ENCODE measurements at places on chromosomes 1 and 21.
A peak's percentile ranks its signal among the peaks of the same experiment; 100 is the strongest.

DNA sequence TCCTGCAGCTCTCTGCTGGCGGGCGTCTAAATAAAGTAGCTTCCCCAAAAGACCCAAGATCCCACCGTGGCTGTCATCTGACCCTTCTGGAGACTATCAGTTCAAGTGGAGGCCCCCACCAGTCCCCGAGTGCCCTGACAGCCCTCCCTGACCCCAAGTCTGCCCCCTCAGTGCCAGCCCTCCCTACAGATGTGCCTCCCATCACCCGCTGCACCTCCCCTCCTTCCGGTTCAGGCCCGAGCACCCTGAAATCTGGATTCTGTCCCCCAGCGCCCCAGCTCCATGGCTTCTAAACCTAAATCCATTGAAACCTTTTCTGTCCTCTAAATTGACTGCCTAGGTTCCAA lies 595 bp downstream of the IL10RB start:
- no peak for DNase-seq

GRCh38 chr1:147586414-147586813 lies 45.1 kb downstream of the BCL9 start:
- no peak for DNase-seq

GRCh38 chr1:230682274-230682673 lies 31.6 kb downstream of the AGT start:
- no peak for DNase-seq

DNA sequence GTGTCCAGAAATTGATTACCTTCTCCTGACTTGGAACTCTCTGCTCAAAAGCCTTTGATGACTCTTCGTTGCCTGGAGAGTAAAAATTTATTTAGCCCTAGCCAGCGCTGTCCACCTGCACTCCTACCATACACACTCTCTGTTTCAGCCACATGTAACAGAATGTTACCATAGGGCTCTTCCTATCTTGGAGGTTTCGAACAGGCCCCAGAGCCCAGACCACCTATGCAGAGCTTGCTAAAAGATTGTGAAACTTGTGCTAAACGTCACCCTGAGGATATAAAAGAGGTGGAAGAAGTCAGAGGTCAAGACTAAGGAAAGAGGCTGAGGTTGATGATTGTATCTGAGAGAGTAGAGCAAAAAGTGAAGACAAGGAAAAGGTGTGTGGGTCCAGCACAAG lies 237.0 kb upstream of the HOOK1 start:
- DNase-seq, result no peak

DNA sequence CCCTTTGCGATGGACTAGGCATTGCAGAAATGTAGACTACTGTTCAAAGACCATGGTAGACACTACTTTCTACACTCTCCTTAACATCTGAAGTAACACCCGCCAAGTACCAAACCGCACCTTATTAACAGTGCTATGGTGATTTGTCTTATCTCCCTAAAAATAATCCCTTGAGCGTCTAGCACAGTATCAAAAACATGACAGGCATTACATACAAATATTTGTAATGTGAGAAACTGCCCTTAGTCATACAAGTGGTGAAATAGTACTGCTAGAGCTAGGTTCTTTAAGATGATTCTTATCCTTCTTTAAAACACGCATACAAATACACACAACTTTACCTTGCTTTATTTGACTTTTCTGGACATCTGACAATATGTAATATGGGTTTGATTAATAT lies 27.2 kb downstream of the PUM1 start:
- no peak for DNase-seq

DNA sequence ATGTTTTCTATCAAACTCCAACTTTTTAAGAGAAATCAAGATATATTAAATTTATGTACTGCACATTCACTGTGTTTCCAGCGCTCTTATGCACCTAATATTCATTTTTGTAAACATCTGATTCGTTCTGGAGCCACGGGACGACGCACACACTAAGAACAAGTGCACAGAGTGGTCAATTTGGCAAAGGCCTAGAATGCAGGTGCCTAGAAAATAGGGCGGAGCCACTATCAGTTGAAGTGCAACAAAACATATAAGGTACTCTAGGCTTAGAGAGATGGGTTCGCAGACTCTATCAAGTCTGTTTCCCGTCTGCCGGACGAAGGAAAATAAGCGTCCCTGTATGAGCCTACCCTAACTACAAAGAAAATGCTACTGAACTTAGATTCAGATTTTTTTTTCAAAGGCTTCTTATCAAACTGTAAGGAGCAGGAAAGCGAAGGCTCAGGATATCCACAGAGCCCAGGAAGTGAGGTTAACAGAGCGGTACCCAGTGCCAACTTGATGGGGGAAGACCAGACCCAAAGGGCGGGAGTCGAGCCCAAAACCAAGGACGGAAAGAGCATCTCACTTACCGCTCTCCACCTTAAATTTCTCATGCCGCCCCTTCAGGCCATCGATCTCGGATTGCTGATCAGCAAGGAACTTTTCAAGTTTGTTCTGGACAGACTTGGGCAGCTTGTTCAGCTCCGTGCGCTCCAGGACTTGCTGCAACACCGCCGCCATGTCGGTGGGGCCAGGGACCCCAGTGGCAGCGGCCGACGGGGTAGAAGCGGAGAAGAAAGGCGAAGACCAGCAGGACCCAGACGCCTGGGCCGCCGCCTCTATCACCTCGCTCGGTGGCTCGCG lies 526 bp downstream of the TPR start:
- peak; percentile 29 for DNase-seq

GRCh38 chr1:93000291-93000690 lies 39.0 kb upstream of the DIPK1A start:
- no peak for DNase-seq

Measured in NCI-H774 (cell line).